Vagina (tissue), 2 donors: ENCODE measurements at places on chromosomes 7 and 10. TPM values are rescaled to one million over a fixed set of nuclear protein-coding genes. Genes with fewer than 3 reads are reported as not detected.

DNA sequence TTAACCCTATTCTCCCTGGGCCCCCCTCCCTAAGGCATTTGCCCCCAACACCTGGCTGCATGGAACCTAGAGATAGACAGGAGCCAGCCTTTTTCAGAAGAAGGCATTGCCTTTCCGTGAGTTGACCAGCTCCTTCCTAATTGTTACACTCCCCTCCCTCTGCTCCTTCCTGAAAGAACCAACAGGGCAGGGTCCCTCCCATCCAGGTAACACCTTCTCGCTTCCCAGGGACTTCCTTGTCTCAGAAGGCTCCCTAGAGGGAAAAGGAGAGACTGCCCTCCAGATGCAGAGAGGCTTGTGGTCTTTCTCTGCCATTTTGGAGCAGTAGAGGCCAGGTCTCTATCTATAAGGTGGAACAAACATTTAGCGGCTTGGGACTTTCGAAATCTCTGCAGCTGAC is 31.9 kb downstream of the PALD1 start:
- DNase-seq: no peak

DNA sequence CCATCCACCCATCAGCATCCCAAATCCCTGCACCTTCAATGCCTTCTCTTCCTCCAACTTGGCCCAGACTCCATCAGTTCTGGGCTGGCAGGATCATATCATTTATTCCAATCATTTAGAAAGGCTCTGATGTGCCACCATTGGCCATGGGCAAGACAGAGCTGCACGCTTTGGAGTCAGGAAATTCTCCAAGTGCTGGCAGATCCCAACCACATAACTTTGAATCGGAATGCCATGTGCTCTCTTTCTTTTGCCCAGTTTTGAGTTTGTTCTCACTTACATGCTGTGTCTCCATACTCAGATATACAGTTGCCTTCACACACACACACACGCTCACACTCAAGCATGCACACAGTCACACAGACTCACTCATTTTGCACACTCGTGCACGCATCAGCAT is 85.7 kb upstream of the GHITM start:
- no peak for DNase-seq

DNA sequence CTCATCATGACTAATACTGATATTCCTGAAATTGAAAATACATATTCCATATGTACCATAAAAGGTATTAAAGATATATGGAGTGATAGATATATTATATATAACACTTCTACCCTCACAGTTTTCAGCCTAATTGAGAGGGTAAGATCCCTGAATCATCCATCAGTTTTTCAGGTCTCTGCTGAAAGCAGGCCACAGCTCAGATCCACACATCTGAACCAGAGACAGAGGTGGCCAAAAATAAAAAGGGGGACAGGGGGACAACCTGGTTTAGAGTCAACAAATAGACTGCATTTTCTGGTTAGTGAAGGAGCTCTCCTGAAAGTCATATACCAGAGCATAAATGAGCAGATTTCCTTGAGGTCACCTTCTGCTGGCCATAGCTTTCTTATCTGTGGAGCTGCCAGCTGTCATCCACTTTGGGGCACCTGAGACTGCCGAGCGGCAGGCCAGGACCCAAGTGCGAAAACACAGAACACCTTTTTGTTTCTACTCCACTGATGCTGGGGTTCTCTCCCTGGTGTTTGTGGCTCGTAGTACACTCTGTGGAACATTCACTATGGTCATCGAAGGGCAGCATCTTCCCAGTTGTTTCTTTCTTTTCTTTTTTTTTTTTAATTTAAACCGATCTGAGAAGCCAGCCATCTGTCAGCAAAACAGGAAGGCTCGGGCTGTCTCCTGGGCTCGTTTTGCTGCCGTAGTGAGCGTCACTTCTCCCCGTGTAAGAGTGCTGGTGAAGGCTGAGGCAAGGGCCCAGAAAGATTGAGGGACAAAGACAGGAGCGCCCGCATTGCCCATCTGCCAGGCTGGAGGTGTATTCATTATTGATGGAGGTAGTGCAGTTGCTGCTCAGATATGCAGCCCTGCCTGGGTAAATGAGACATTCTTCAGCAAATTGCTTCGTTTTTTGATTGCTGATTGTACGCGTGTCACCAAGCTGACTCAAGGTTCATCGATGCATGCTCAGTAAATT is 13.5 kb downstream of the IKZF1 start:
- no peak for DNase-seq

DNA sequence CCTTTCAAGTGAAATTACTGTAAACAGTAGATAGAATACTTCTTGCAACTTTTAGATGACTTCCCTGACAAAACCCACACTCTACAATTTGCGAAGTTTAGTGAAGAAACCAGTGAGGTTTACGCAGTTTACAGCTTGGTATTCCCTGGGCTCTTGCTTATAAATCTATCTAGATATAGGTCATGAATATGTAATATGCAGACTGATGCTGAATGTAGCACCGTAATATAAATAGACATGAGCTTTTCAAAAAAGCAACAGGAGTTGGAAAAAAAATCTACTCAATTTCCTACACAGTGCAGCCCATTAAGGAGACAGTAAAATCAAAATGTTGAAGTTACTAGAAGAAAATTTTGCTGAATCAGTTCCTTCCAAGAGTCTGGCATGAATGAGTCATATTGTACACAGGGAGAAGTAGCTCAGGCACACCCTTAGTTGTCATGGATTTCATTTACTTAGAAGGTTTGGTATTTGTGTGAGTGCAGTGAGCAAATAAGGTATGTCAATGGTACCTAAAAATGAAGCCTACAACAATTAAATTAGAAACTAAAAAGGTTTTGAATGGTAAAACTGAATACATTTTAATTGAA is 67.7 kb upstream of the NEUROD6 start:
- DNase-seq: no peak

GRCh38 chr7:1748076-1748838 is 78.2 kb downstream of the ELFN1 start:
- DNase-seq: no peak

GRCh38 chr7:105454921-105455320 is 66.2 kb upstream of the SRPK2 start:
- DNase-seq: no peak

DNA sequence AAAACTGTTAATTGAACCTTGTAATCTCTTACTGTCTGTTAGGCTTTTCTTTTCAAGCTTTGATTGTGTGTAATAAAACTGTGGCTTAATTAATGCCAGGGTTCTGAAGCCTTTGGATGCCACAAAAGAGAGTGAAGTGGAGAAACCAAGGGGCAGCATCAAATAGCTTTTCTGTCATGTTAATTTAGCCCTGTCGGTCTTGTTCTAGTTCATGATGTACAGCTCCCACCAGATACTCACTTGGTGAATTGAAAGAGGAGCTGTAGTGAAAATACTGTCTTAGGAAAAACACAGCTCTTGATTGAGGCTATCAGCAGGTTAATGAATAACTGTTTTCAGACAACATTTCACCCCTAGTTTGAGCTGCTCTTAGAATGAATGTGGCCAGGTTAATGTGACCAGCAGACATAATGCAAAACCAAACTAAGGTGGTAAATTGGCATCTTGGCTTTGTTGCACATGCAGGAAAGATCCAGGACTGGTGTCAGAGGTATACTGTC is 94.2 kb downstream of the POLL start:
- DNase-seq: no peak

DNA sequence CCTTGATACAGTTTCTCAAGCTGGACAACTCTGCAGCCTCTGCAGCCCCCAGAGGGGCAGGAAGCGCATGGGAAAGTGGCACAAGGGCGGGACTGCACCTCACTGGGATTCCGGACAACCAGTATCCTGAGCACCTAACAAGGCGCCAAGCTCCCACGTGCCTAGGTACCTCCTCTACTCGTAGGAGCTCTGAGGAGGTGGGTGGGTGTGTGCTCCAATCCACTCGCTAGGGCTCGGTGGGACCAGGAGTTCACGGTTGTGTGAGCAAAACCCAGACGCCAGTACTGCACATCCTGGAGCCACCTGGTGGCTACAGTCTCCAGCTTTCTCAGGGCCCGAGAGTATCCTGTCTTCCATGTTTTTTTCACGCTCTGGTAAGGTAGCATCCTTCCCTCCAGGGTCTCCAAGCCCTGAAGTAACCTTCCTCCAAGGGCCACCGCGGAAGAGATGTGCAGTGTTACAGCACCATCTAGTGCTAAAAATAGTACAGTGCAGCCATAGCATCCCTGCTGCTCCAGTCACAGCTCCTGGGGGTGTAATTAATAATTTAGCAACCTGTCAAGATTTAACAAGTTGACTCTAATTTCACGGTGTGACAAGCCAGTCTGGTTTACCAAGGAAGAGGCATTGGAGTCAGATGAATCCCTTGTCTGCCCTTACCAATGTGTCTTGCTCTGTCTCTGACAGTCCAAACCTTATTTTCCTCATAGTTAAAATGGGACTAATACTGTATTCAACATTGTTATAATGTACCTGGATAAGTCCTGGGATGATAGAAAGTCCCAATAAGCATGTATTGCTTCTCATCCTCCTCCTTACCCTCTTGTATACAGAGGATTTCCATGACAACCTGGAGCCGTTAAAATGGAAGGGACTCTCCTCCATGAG is 70.4 kb downstream of the HERPUD2 start:
- no peak for DNase-seq

- no peak for DNase-seq
These were observed 20.8 kb downstream of the MTPN start for GRCh38 chr7:135956393-135956792.

DNA sequence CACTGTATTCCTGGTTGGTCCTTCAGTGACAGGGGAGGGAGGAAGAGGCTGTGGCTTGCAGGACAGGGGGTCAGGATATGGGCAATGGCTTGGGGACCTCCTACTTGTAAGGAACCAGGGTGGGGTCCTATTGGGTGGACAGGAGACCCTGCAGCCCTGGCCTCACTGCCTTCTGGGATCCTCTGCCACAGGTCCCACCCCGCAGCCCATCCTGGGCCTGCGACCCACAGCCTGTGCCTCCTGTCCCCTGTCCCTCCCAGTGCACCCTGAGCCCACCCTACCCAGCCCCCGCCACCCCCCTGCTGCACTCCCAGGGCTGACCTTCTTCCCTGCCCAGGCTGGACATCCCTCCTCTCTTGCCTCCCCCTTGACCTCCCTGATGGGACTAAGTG is 58.7 kb upstream of the MYL10 start:
- DNase-seq: no peak

GRCh38 chr7:130207033-130207432 is 627 bp upstream of the SSMEM1 start:
- DNase-seq: no peak

- no peak for DNase-seq
These were observed 95.3 kb upstream of the GNAI1 start for GRCh38 chr7:80039251-80039884.

The GSTO2 gene
- 13.8 TPM for total RNA-seq

The TRPV5 gene
- total RNA-seq: not detected

The C7orf57 gene
- not detected for total RNA-seq

- DNase-seq: no peak
These were observed 33.4 kb upstream of the VWDE start for GRCh38 chr7:12436896-12437535.

- no peak for DNase-seq
These were observed 90.9 kb downstream of the ACTR3B start for GRCh38 chr7:152850420-152850819.

DNA sequence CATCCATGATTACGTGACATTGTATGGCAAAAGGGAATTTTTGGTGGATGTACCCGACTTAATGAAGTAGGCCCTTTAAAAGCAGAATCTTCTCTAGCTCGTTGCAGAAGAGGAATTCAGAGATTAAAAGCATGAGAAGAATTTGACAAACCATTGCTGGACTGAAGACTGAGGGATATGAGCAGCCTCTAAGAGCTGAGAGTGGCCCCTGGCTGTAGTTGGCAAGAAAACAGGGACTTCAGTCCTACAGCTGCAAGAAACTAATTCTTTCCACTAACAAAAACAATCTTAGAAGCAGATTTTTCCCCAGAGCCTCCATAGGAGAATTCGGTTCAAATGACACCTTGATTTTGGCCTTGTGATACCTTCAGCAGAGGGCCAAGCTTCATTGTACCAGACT is 34.1 kb downstream of the MACC1 start:
- DNase-seq: no peak

- no peak for DNase-seq
These were observed 15.2 kb upstream of the UBE2D1 start for GRCh38 chr10:58319599-58319998.

The CTBP2 gene
- 74.4 TPM for total RNA-seq

The KCP gene
- total RNA-seq: 1.2 TPM

GRCh38 chr10:22258471-22258870 is 40.7 kb upstream of the EBLN1 start:
- DNase-seq: no peak

The MALRD1 gene
- 2.0 TPM for total RNA-seq

The SLC29A4 gene
- 2.7 TPM for total RNA-seq

The RELN gene
- total RNA-seq: 7.4 TPM

- no peak for DNase-seq
These were observed 646 bp downstream of the SERPINE1 start for GRCh38 chr7:101127460-101128039.

- no peak for DNase-seq
These were observed 41.8 kb downstream of the PNLIPRP3 start for GRCh38 chr10:116469437-116469836.

DNA sequence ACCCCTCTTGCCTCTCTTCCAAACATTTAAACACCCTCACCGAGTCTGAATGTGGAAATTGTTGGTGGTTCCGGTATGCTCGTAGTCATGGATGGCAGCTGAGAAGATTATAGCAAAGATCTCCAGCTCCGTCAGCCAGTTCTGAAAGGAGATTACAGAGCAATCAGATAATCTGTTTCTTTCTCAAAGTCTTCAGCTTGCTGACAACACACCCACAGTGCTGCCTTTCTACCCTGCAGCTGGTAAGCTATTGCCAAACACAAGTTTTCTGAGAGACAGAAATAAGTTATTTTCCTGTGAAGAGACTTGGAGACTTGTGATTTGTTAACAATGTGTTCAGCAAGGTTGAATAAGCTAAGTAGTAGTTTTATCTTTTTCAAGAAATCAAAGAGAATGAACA is 163.6 kb downstream of the PPP1R17 start:
- DNase-seq: no peak

- DNase-seq: no peak
These were observed 70.0 kb downstream of the VOPP1 start for GRCh38 chr7:55502124-55502857.
